ENCODE measurements at places on chromosomes 2 and 18.

GRCh38 chr2:68482296-68482820 lies 15.0 kb downstream of the APLF start:
- no peak for DNase-seq

DNA sequence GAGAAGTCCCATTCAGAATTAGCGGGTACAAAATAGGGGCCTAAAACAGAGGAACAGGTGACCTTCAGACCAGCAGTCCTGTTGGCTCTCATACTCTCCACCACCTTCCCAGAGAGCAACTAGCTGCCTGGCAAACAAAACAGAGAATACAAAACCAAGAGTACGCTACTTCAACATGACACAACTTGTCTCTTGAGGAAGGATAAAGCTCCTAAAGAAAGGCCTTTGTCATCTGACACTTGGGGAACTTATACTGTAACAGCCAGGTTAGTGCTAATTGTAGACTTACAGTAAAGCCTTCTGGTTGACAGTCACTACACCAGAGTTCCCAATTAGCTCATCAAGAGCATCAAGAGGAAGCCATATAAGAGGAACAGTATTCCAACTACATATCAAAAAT lies 282.1 kb upstream of the NT5C1B start:
- no peak for DNase-seq

DNA sequence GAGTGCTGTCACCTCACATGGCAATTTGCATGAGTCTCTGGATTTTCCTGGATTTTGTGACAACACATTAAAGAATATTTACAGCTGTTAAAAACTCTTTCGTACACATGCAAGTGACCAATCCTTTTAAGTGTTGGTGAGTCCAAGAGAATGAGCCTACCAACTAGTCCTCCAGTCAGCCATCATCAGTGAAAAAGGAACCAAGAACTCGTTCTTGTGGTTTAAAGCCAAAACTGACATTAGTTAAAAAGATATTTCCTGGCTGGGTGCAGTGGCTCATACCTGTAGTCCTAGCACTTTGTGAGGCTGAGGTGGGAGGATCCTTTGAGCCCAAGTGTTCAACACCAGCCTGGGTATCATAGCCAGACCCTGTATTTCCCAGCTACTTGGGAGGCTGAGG lies 215.4 kb upstream of the ITGA4 start:
- DNase-seq = no peak

DNA sequence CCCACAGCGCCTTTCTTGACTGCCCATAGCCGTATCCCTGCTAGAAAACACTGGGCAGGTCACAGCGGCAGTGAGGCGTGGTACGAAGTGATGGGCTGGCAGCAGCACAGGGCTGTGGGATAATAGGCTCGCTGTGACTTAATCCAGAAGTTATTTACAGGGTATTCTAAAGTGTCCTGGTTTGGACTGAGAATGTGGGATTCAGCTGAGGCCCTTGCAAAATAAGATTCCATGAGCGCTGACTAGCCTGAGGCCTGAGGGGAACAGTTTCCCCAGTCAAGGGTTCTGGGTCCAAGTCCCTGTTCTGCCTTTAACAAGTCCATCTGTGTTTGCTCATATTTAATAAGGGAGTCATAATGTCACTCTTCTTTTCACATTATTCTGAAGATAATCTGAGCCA lies 34.6 kb downstream of the SETBP1 start:
- DNase-seq = no peak

- DNase-seq = no peak
These were observed 15.2 kb upstream of the MAP4K4 start for GRCh38 chr2:101682311-101682710.

GRCh38 chr2:157839162-157839801 lies 36.8 kb downstream of the ACVR1 start:
- no peak for DNase-seq

DNA sequence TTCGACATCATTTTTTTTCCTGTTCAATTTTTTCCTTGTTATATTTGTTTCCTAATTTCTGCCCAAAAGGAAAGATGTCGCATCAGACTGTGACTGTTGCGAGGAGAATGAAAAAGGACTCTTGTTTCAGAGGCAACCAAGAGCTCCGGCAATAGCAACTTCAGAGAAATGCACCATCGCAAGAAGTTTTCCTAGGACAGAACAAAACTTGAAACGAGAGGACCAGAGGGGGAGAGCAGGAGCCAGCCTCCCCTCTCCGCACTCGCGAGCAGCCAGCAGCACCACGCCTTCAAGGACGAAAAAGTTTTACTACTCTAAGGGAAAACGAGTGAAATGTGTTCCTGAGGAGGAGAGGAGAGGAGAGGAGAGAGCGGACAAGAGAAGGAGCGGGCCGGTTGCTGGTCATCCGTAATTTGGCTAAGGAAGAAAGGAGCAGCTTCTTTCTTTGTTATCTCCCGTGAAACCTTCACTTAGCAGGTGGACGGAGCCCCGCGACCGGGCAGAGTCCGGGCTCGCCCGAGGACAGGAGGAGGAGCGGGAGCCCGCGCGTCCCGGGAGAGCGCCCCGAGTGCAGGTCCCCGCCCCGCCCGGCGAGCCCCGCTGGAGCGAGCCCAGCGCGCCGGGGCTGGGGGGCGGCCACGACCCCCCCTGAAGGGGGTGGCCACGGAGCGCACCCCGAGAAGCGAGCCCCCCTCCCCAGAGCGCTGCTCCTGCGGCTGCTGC lies 744 bp downstream of the POU3F3 start:
- DNase-seq = no peak

GRCh38 chr2:60044484-60044883 lies 509.0 kb downstream of the BCL11A start:
- DNase-seq = no peak

- no peak for DNase-seq
These were observed 31.5 kb upstream of the CAB39 start for GRCh38 chr2:230681171-230681545.

DNA sequence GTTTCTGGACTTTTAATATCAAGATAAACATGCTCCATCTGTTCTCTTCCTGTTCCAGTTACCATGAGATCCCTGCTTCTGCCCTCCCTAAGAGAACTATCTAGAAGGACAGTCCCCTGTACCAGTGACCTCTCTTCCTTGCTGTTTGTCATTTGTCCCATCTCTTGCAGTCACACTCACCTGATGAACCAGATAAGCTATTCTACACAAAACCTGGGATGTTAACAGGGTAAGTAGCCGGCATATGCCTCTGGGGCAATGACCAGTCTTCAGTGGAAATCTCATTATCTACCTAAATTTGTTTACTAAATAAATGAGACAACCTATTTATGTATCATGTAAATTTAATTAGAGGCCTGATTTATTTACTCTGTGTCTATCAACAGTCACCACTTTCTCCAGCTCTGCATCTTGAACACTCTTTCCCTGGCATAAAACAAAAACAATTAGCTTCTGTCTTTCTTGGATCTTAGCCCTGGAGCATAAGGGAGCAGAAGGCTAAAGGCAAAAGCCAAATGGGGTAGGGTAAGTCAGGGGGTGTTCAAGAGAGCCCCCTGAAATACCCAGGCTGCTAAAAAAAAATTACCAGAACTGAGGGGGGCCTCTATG lies 337.7 kb downstream of the ALK start:
- DNase-seq = no peak

- no peak for DNase-seq
These were observed 243.9 kb downstream of the NR4A2 start for GRCh38 chr2:156088587-156088986.

DNA sequence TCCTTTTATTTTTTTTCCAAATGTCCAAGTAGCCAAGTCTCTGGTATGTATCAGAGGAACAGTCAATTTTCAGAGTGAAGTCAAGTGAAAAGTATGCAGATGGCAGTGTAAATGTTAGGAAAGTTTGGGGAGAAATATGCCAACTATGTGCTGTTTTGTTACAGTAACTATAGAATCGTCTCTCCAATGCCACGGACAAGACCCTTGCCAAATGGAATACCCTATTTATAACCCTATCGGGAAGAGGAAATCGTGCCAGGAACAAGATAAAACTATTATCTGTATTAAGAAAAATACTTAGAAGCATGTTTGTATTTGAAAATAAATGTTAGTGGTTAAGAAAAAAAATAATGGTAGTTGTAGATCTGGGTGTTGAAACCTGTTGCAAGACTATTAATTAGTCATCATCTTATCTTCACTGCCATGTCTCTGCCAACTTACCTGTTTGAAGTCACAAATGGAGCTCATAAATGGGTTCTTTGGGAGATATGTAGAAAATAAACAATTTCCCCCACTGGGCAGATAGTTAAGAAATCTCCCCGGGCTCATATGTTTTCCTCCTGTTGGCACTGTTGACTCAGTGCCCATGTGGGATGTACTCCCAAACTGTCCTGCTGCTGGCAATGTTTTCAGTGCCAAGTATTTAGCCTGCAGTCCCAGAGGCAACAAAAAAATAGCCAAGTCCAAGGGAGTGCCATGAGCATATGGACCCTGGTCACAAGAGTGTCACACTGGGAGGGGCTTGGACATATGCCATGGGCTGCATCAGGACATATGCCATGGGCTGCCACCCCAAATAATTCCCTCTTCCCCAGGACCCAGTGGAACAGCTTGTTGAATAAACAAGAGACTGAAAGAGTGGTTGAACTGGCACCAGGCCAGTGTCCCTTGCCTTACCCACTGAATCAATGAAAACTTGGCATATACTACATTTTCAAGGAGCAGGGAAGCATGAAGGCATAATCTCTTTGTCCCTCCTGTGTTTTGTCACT lies 366.9 kb downstream of the OSR1 start:
- DNase-seq = no peak

GRCh38 chr2:226730481-226730880 lies 69.1 kb downstream of the IRS1 start:
- no peak for DNase-seq

DNA sequence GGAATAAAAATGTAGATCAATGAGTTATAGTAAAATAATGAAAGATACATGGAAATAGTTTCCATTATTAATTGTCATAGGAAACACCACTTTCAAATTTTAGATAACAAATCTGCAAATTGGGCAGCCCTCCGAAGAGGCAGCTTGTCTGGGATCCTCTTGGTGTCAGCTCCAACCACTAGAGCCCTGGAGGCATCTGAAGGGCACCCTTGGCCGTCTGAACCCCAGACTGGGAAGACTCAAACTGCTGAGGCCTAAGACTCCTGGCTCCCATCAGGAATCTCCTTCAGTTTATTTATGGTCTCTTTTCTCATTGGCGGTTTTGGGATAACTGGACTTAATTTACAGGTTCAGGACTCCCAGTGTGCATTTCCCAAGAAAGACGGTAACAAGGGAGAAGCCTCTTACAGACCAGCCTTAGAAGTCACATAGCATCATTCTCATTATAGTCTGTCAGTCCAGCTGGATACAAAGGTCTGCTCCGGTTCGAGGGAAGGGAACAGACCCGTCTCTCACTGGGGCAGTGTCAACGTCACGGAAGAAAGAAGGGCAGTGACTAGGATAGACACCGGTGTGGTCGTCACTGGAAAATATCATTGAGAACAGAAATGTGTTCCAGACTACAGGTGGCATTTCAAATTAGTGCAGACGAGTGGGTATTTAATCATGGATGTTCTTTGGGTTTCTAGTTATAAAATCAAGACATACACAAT lies 390.7 kb upstream of the NETO1 start:
- no peak for DNase-seq

DNA sequence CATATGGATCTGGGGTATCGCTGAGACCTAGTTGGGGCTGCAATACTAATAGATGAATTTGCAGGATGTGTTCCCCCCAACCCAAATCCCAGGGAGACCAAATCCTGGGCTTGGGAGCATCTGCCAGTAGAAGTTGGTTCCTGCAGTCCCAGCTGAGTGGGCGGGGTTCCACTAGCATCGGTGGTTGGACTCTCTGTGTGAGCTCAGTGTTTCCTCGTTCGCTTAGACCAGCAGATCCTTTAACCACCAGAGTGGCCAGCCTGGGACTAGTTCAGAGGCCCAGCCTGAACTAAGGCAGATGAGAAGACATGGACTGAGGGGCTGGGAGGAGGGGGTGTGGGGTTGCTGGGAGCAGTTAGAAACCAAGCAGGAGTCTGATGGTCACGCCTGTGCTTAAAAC lies 40.7 kb downstream of the PCARE start:
- DNase-seq = no peak

- DNase-seq = no peak
These were observed 40.1 kb upstream of the TMEM177 start for GRCh38 chr2:119638685-119639554.

DNA sequence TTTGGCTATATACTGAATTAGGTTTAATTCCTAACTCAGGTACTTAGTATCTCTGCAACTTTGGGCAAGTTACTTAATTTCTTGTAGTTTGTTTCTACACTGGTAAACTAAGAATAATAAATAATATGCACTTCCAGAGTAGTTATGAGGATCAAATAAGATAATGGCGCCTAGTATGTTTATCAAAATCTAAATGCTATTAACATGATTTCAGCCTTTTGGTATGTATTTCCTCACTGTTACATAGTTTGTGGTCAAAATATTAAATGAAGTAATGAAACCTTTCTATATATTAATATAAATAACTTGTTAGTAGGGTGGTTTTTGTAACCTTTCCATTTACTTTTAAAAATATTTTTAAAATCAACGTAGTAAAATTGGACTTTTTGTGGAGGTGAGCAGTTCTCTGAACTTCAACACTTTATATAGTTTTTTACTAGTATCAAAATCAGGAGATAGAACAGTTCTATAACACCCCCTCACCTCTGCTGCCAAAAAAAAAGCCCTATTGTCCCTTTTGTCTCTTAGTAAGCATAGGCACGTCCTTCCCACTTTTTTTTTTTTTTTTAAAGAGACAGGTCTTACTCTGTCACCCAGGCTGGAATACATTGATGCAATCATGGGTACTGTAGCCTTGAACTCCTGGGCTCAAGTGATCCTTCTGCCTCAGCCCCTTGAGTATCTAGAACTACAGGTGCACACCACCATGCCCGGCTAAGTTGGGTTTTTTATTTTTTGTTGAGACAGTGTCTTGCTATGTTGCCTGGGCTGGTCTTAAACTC lies 44.8 kb downstream of the RAB3GAP1 start:
- DNase-seq = no peak

- DNase-seq = no peak
These were observed 340.8 kb downstream of the RDH14 start for GRCh38 chr2:18219676-18220075.

DNA sequence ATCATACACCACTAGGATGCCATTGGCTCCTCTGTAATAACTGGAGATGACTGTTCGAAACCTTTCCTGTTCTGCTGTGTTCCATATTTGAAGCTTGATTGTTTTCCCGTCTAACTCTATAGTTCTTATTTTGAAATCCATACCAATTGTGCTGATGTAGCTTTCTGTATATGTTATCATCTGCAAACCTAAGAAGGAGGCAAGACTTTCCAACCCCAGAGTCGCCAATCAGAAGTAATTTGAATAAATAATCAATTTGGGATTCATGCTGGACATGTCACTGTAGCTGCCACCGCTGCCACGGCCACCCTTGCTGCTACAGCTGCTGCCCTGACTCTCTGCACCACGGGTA lies 20.7 kb downstream of the STAT1 start:
- DNase-seq = no peak

DNA sequence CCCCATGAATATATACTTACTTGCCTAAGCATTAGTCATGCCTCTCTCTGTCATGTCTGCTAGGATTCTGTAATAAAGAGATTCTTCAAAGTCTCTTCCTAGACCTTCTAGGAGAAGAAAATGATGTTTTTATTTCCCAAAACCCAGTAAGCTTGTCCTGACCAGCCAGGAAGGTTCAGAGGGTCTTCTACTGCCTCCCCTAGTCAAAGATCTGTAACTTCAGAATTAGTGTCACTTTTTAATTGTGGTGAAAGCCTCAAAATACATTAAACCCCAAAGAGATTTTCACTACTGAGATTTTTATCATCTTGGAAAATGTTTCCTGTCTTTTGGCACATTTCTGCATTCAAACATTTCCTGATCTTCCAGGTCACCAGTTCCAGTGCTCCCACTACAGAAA lies 232.9 kb upstream of the STK17B start:
- no peak for DNase-seq

All from CD4-positive, alpha-beta T cell treated with Interleukin-15 for 4 hours (primary cell).